ENCODE measurements at places on chromosomes 5 and 9.

DNA sequence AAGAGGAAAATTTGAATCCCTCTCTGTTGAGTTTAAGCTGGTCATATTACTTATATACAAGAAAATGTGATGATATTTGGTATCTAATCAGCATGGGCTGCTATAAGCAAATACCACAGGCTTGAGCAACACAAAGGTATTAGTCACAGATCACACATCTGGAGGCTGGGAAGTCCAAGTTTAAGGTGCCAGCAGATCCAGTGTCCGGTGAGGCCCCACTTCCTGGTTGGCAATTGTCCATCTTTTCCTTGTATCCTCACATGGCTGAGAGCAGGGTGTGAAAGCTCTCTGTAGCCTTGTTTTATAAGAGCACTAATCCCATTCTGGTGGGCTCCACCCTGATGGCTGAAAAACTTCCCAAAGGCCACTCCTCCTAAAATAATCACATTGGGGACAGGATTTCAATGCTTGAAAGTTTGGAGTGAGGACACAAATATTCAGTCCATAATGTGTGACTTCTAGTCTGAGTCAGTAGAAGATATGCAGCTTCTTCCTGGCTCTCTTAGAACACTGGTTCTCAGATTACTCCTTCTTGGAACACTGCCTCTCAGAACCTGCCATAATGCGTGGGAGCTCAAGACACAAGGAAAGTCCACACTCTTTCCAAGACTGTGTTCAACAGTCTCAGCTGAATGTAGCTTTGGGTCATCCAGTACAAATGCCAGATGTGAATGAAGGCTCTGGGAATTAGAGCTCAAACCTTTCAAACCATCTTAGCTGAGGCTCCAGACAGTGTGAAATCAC, 124.1 kb downstream of the PRDM9 start:
- DNase-seq, result no peak

- DNase-seq, result no peak
Measured at GRCh38 chr9:127096208-127096607, 26.2 kb downstream of the ANGPTL2 start.

DNA sequence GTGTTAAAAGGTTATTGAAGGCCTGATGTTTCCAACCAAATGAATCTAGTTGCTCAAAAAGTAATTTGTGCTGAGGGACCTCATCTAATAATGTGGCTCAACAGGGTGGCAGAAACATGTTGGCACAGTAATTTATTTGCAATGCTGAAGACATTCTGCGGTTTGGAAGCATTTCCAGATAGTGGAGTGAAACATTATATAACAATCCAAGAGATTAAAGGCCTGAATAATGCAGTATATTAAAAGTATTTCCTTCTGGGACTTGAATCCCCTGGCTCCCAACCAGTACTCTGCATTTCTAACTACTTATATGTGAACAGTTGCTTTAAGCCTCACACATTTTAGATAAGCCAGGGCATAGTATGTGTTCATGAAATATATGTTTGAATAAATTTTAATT, 25.9 kb upstream of the ALDH1A1 start:
- no peak for DNase-seq

GRCh38 chr5:73204332-73204731, 31.3 kb downstream of the TMEM174 start:
- no peak for DNase-seq

DNA sequence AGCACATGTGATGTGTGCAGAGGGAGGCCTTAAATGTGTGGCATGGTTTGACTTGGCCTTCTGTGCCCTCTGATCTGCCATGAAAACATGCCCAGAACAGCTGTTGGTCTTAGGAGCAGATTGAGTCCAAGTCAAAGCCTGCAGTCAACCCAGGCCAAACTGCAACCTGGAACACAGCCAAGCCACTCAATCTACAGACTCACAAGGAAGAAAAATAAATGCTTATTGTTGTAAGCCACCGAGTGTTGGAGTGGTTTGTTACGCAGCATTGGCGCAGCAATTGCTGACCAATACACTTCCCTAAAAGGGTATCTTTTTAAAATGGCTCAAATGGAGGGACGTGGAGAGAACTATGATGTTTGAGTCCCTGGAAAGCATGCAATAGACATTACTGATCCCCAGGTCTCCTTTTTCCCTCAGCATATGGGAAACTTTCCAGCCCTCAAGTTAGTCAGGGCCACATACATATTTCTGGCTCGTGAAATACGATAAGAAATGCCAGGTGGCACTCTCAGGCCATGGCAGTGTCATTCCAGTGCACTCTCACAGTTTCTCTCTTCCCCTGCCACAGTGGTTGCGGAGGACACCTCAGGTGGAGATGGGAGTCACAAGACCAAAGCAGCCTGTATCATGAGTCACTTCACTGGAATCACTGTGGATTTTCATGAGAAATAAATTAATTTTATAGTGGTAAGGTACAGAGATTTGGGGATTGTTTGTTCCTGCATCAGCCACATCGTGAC, 168.0 kb upstream of the ZNF618 start:
- DNase-seq, result no peak

DNA sequence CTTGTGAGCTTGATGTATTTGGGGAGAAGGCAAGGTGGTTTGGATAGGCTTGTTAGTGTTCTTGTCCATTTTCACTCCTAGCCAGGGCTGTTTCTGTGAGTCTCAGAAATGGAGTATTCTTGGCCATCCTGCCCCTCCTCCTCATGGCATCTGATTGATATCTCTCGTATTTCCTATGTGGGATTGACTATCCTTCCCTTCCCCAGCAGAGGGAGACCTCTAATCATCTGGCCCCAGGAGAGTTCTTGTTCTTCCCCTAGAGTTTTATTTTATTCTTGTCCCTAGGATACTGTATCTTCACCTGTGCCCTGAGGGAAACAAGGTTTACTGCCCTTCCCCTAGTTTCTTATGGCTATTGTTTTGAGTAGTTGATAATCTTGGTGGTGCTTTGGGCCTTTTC, 114.4 kb downstream of the VPS13A start:
- no peak for DNase-seq

GRCh38 chr9:36969216-36969771, 64.8 kb downstream of the PAX5 start:
- DNase-seq, result no peak
